COLO829 (cell line): ENCODE measurements at places on chromosomes 3 and 15.

DNA sequence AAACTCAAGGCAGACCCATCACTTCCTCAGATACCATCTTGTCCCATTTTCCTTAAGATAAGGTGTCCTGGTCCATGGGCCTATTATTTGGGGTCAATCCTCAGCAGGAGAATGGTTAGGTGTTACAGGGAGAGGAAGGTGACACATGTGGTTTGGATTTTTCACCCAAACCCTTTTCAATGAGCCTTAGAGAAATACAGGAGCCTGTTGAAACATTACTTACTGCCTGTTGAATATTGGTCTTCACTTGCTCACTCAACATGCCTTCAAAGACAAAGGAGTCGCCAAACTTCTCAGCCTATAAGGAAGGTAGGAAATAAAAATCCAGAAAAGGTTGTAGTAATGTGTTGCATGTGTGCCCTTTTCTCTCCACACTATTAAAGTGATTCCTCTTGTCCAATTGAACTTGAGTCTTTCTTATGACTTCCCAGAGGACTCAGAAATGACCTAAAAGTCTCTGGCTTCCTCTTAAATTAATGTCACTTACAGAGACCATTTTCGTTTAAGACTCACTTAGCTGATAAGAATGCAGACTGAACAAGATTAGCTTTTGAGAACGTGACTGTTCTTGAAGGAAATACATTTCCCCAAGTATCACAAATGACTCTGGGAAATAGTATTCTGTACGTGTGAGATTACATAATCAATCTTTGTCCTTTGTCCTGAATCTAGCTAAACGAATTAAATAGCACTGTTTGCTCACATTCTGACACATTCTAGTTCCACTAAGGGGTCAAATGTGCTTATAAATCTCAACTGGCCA lies 17.8 kb downstream of the SUMF1 start:
- no peak for DNase-seq

GRCh38 chr3:73030073-73030597 lies 31.3 kb upstream of the EBLN2 start:
- DNase-seq = no peak

DNA sequence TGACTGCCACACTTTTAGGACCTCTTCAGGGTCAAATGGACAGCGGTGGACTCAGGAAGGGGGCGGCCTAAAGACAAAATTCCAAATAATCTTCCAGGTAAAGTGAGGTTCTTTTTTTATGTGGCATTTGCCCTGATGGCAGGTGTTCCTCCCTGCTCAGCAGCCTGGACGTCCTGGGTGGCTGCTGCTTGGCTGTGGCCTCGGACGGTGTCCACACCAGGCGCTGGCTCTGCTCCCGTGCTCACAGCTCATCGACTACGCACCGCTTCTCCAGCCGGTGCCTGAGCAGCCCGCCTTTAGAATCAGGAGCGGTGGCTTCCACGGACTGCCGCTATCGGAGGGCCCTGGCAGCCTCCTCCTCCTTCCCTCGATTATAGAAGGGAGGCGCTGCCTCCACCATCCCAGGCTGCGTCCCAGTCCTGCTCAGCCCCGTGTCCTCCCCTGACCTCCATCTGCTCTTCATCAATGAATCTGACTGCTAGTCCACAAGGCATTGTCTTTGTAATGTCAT lies 41.9 kb downstream of the PCSK6 start:
- no peak for DNase-seq

- no peak for DNase-seq
These were observed 613.8 kb upstream of the NR2F2 start for GRCh38 chr15:95716708-95717107.

DNA sequence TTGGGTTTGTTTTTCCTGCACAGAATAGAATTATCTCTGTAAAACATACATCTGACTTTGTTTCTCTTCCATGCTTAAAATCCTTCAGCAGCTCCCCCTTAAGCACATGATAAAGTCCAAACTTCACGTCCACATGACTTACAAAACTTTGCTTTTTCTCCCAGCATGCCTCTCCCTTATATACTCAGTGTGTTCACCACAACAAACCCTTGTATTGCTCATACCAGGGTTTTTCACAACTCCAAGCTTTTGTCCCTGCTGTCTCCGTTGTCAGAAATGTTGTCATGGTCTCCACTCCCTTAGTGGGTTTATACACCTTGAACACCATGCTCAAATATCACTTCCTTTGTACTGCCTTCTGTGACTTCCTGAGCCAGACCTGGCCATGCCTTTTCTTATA lies 91.1 kb upstream of the MITF start:
- DNase-seq = no peak

- no peak for DNase-seq
These were observed 74.0 kb downstream of the DHX36 start for GRCh38 chr3:154250291-154250690.

- DNase-seq = no peak
These were observed 8.0 kb downstream of the BCL2L10 start for GRCh38 chr15:52104532-52105004.

- no peak for DNase-seq
These were observed 37.0 kb downstream of the PARP16 start for GRCh38 chr15:65249641-65250040.

GRCh38 chr3:187831125-187832051 lies 86.1 kb upstream of the BCL6 start:
- no peak for DNase-seq

DNA sequence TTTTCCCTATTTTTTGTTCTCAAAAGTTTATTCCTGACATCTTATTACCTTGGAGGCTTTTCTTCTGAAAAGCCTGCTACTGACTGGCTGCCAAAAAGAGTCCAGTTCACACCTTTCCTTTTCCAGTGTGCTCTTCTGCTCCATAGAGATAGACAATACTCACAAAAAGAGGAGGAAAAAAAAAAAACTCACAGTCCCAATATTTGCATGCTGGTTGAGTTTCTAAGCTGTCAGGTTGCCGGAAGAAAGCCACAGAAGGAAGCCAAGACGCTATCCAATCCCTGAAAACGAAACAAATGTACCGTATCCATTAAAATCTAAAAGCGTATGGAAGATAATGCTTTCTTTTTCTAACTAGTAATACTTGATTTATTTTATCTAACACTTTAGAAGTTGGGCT lies 299.5 kb downstream of the CADM2 start:
- no peak for DNase-seq

GRCh38 chr15:72515591-72516389 lies 41.7 kb downstream of the ARIH1 start:
- DNase-seq = no peak

GRCh38 chr3:44232407-44232806 lies 9.3 kb upstream of the TOPAZ1 start:
- DNase-seq = no peak

DNA sequence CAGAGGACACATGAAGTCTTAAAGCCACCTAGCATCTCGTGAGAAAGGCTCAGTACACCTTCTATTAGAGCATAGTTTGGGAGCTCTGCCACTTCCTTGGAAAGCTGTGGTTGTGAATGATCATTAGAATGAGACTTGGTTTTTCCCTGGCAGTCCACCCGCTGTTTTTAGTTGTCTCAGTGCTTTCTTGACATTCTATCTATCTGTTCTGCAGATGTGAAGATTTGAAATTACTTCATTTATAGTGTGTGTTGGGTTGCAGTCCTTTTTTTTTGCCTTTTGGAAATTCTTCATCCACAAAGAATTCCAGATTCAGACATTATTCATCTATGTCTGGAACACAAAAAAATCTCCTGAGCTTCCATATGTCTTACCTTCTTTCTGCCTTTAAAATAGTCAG lies 23.7 kb downstream of the PPP2R3A start:
- no peak for DNase-seq
